ENCODE measurements at places on chromosomes 5 and 9.

DNA sequence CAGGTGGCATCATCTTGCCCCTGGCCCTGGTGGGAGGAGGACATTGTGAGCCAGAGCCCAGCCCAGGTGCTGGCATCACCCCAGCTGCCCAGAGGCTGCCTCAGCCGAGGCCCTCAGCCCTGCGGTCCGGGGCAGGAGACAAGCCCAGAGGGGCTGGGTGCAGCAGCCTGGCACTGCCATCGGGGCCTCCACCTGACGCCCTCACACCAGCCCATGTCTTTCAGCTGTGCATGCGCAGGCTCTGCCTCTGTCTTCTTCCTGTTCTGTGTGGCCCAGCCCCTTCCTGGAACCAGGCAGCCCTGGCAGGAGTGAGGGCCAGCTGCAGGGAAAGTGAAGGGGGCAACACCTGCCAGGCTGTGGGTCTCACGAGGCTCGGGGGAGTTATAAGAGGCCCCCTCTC lies 4.8 kb upstream of the CEL start:
- DNase-seq, result no peak

- DNase-seq, result no peak
Observed at GRCh38 chr5:91311168-91311696, 71.9 kb downstream of the ARRDC3 start.

DNA sequence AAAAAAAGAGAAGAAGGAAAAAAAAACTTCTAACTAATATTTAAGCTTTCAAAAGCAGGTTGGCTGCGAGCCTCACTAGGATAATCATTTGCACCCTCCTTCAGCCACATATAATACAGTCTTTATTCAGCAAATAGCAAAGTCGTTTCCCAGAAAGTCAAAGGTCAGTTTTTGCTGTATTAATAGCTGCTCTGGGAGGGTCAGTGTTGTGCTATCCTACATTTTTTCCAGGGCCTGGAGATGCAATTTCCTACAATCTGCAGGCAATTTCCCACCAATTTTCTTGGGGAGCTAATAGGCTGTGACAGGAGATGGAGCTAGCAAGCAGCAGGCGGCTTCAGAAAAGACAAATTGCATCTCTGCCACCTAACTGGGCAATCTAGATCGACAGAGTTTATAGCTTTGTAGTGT lies 136.8 kb downstream of the TLE1 start:
- no peak for DNase-seq

DNA sequence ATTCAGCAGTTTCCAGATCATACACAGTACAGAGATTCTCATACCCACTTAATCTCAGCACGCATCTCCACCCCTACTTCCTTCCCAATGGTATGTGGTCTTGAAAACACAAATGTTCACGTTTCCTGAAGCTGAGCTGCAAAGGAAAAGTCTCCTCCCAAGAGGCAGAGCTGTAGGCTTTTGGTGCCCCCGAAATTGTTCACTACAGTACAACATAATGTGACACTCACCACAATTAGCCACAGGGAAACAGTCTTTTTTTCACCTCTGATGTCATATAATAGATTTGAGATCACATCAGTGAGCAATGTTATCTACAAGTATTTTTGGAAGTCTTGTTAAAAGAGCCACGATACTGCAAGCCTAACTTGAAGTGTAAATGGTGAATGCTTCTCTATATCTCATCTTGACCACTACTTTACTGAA lies 40.2 kb downstream of the NFIB start:
- DNase-seq, result no peak

DNA sequence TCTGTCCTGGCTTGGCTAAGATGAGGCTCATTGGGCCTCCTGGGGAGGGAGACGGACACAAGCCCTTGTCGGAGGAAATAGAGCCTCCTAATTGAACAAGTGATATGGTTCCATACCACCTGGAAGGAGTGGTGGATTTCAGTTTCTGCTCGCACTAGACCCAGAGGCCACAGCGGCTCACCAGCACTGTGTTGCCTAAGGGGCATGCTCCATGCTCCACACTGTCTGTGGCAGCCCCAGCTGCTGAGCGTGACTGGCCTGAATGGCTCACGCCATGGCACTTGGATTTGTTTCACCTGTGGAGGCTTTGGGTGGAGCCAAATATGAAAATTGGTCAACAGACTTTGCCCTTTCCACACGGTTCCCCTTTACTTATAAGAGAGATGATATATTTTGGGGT lies 181.1 kb downstream of the HSPA4 start:
- DNase-seq, result no peak

DNA sequence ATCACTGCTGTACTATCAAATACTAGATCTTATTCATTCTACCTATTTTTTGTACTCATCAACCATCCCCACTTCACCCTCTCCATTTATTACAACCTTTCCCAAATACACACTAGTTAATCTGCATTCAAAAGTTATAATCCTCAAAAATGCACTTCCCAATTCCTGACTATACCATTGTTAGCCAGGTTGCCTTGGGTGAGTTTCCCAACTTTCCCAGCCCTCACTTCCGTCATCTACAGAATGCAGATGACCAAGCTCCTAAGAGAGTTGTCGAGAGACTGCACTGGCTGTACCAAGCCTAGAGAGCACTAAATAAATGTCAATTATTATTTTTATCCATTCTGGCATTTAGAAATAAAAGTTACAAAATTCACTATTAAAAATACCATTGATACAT lies 11.5 kb downstream of the PLPP1 start:
- no peak for DNase-seq

DNA sequence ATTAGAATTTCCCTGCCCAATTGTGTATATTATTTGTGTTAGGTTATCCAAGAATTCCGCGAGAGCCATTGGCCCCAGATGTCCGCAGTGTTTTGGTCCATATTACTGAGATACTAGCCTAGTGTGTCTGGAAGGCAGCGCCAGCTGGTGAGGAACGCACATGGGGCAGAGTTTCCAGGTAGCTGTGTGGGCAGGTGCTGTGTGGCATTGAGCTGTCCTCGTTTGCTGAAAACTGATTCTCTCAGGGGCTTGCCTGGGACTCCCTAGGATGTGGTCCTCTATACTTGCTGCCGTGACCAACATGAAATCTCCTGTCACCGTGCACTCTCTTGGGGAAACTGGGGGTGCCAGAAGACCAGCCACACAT lies 288.7 kb downstream of the FANCC start:
- no peak for DNase-seq

- DNase-seq, result no peak
Observed at GRCh38 chr5:135377751-135378680, 21.0 kb downstream of the MACROH2A1 start.

DNA sequence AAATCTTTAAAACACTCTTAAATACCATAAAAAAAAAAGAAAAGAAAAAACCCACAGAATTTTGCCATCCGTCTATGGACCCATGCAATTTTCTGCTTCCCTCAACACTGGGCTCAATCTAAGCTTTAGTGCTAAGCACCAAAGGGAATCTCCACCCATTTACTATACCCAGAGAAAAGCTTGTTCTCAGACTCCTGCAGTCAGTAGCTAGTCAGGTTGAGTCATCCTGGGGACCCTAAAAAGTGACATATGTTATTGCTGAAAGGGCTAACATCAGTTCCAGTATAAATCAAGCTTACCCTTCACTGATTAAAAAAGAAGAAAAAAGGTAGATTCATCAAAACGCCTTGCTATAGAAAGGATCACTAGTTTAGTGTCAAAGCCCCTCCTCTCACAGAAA lies 177.6 kb downstream of the MUSK start:
- no peak for DNase-seq

GRCh38 chr5:9924614-9925013 lies 294.5 kb upstream of the TAS2R1 start:
- no peak for DNase-seq

GRCh38 chr5:41772056-41772455 lies 98.2 kb downstream of the OXCT1 start:
- no peak for DNase-seq

GRCh38 chr9:27192291-27192960 lies 83.4 kb downstream of the TEK start:
- no peak for DNase-seq

DNA sequence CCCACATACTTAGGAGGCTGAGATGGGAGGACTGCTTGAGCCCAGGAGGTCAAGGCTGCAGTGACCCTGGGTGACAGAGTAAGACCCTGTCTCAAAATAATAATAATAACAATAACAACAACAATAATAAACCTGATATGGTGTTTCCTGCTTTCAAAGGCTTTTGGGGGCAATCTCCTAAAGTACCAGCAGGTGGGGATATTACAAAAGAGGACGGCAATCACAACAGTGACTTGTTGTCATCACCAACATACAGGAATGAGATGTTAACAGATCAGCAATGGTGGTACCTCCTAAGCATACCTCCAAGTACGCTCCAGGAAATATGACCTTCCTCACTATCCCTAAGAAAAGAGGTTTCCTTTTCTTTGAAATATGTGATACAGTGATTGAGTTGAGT lies 91.1 kb upstream of the RNF180 start:
- peak; percentile 27 for DNase-seq

GRCh38 chr5:137191179-137191578 lies 307.9 kb downstream of the SPOCK1 start:
- DNase-seq, result no peak

DNA sequence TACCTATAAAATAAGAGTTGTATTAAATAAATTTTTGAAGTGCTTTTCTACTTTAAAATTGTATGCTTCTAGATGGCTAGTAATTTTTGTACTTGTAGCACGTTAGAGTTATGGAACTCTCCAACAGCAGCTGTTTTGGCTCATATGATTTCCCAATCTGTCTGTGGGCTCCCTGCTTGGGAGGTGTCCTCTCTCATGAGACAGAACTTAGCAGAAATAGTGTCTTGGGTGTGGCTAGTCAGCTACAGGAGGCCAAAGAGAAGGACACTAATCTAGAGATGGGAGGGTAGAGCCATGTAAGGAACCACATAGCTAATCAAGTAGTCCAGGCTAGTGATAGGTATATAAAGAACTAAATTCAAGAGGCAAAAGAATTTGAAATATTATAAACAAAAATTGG lies 78.4 kb upstream of the DAB2 start:
- DNase-seq, result no peak

DNA sequence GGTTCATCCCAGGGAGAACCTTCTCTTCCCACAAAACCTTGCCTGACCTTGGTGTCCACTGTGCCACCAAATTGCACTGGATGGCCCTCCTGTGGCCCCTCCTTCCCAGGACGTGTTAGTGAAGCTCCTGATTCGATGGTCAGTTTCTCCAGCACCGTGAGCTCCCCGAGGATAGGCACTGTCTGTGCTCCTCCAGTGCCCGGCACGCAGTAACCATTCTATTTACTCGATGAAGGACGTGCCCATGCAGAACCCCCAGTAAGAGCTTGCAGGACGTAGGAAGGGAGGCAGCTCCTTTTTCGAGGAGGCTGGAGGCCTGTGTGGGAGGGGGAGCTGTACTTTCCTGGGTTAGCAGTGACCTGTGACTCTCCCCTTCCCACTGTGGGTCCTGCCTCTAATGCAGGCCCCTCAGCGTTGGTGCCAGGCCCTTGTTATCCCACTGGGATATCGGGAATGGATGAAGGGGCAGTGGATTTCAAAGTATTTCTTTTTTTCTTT lies 39.6 kb downstream of the HABP4 start:
- DNase-seq, result no peak

DNA sequence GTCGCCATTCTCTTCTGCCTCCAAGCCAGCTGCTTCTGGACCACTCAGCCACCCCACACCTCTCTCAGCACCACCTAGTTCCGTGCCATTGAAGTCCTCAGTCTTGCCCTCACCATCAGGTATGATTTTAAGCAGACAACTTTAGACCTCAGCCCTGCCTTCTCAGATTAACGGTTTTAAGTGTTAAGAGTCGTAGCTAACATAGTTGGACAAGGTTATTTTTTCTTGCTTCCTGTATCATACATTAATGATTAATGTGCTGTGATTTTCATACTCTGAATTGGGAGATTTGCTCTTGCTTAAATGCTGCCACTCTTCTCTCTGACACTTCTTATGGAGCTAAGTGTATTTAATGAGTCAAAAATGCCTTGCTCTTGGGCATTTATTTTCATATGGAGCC lies 20.8 kb downstream of the NUP214 start:
- no peak for DNase-seq

DNA sequence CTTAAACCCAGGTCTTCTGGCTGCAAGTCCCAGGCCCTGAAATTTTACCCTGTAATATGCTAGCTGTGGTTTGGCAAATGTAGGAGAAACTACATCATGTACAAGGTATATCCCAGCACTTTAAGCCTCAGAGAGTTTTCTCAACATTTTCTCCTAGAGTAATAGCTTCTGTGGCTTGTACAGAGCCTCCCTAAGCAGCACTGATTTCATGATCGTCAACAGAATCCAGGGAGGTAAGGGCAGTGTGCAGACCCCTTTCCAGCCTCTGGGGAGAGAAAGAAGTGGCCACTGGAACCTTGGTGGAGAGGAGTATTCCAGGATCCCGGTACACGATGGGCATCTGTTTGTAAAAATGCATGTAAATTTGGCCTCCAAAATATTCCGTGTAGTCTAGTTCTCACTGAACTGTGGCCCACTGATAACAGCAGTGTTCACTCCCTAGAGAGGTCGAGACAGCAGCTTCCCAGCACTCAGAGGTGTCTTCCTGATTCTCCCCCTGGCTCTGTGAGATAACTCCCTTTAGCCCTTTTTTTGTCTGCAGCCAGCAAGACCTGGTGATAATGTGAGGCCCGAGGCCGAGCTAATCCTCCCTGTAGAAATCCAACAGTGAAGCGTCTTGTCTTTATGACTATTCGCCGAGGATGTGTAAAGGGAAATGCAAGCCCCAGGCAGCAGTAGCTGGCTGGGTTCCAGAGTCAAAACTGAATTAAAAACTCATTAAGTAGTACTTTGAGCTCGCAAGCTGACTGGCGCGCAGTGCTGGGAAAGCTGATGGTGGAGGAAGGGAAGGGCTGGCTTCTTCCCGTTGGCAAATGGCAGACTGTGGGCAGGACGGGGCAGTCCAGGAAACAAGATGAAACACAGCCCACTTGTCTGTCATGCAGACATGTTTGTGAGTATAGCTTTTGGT lies 59.0 kb downstream of the MAP1B start:
- no peak for DNase-seq

GRCh38 chr9:77005216-77005615 lies 14.2 kb upstream of the FOXB2 start:
- no peak for DNase-seq

DNA sequence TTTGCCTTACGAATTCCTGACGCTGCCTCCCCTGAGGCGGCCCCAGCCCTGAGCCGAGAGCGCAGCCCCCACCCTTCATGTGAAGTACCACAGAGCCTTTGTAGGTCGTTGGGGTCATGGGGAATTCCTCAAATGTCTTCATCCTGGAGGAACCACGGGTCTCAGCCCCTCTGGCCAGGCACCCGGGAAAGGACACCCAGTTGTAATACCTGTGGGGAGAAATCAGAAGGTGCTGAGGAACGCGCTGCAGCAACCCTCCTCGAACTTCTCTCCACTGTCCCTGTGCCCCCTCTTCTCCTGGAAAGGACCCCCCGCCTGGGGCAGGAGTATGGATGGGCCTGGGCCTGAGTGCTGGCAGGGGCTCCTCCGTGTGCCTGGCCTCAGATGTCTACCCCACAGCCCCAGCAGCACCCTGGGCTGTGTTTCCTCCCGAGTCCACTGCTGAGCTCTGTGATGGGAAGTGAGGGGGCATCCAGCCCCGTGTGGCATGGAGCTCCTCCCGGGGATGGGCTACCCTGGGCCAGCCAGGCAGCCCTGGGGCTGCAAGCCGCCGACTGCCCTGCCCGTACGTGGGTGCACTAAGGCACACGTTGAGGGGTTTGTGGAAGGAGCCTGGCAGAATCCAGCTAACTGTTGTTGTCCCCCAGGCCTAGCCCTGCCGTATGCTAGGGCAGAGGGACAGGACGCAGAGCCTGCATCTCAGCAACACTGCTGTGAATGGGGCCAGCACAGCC lies 18.7 kb upstream of the SCGB3A1 start:
- no peak for DNase-seq

GRCh38 chr9:130015353-130016019 lies 27.5 kb downstream of the FNBP1 start:
- no peak for DNase-seq
